Fibroblast of villous mesenchyme (primary cell): ENCODE measurements at places on chromosomes 5 and 9. TPM values are rescaled to one million over a fixed set of nuclear protein-coding genes. Genes with fewer than 3 reads are reported as not detected.

DNA sequence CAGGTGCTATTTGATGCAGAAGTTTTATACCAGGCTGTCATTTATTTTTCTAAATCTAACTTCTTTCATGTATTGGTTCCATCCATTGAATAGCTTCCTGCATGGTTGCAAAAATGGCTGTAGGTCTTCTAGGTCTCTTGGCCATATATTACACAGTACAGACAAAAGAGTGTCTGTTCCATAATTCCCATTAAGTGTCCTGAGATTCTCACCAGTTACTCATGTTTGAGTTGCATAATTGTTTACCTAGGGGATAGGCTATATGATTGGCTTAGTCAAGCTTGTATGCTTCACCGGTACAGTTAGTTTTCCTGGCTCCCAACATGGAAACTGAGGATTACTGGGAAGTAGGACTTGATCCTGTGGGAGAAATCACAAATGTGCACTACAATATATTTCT lies 399.4 kb upstream of the NUDT12 start:
- DNase-seq, result no peak

DNA sequence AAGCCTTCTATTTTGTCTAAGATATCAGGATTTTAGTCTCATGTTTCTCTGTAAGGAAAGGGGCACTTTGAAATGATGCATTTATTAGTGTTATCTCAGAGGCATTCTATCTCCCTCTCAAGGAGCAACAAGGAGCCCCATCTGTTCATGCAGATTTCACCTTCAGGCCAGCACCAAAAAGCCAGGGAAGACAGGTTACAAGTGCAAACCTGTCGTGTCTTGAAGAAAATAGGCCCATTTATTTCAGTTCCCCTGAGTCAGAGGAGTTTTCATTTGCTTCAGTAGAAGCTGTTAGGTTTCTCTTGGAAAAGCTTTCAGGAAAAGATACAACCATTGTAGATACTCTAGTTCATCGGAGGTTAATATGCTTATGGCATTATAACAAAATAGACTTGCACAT lies 97.2 kb downstream of the SPOCK1 start:
- no peak for DNase-seq

DNA sequence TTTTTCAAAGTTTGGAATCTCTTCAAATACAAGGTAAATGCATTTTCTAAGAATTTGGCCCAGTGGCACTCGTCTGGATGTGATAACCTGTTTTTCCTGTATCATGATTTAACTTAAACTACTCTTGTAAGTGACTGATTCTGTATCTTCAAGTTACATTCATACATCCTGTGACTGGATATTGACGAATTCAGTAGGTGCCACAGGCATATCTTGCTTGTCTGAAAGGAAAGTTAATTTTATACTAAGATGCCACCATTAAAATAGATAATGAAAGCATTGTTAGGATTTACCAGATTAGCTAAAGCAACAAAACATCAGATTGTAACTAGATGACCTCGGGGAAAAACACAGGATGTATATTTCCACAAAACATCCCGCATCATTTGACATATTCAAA lies 175.3 kb upstream of the ZNF608 start:
- no peak for DNase-seq

- no peak for DNase-seq
Measured at GRCh38 chr5:88480801-88481499, 212.3 kb upstream of the TMEM161B start.

DNA sequence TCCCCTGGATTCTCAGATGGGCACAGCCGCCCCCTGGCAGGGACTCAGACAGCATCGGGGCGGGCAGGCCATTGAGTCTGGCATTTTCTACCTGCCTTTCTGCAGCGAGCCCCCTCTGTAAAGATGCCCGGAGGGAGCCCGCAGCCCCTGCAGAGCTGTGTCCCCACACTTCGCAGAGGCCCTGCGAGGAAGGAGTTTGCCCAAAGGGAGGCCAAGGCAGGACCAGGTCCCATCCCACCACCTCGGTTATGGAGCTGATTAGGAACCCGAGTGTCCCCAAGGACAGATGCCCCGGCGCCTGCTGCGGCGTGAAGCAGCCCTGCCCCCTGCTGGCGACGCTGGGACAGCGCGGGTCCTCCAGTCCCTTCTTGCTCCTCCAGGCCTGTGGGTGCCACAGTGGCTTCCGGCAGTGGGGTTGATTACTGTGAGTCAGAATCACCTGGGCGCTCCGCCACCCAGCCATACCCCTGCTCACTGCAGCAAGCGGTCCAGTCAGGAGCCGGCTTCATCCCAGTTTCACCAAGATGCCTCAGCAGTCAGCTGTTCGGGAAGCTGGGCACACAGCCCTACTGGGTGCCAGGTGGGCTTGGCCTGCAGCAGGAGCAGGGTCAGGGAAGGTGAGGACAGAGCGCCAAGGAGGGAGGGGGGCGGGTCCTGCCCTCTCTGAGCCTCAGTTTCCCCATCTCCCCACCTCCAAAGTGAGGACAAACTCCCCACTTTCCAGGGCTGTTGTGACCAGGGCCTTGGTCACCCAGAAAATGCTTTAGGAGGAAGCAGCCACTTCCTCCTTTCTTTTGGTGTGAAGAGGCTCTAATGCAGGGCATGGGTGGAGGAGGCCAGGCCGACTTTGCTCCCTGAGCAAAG lies 117.2 kb downstream of the RXRA start:
- DNase-seq, result peak; percentile 92

DNA sequence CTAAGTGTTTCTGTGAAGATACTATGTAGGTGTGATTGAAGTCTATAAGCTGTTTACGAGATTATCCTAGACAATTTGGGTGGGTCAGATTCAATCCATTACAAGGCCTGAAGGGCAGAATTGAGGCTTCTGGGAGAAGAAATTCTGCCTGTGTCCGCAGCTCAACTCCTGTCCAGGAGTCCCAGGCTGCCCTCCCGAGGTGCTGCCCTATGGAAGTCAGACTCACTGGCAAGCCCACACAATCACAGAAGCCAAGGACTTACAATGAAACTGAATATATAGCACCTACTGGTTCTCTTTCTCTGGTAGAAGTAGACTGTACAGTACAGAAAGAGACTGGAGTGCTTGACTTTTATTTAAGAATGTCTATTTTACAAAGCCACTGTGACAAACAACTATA lies 74.5 kb downstream of the EPB41L4A start:
- DNase-seq, result no peak

- no peak for DNase-seq
Measured at GRCh38 chr5:177611446-177612214, 11.7 kb downstream of the B4GALT7 start.

DNA sequence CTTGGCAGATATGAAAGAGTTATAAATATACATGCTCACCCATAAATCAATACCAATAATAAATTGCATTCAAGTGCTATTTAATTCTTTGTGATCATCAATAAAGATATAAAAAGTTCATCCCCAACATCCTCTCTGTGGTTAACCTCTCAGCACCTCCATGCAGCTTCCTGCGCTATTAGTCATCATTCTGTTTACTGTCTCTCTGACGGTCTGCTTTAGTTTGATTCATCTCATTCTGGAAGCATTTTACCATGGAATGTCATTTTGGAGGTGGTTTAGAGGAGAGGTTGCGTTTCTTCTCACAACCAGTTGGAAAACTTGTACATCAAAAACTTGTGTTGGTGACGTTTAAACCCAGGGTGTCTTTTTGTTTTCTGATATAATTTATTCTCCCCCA lies 486.6 kb downstream of the BRINP1 start:
- DNase-seq, result peak; percentile 49

- DNase-seq, result peak; percentile 49
Measured at GRCh38 chr5:74206579-74207550, 433.7 kb downstream of the ENC1 start.

DNA sequence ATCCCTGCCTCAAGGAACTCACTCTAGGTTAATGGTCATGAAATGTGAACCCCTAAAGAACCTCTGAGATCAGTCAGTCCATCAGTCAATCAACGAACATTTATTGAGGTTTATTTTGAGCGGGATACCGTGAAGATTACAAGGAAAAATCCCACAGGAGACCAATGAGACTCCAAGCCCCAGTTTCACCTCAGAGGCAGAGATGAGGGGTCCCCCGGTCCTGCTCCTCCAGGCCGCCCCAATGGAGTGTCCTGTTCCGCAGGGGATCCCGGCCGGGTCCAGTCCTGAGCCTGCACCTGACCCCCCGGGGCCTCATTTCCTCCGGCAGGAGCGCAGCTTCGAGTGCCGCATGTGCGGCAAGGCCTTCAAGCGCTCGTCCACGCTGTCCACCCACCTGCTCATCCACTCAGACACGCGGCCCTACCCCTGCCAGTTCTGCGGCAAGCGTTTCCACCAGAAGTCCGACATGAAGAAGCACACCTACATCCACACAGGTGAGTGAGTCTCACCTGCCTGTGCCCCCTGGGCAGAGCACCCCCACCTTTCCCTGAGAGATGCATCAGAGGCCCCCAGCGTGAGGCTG lies 11.0 kb downstream of the GFI1B start:
- DNase-seq, result no peak

GRCh38 chr9:36798350-36799065 lies 225.8 kb downstream of the MELK start:
- no peak for DNase-seq

DNA sequence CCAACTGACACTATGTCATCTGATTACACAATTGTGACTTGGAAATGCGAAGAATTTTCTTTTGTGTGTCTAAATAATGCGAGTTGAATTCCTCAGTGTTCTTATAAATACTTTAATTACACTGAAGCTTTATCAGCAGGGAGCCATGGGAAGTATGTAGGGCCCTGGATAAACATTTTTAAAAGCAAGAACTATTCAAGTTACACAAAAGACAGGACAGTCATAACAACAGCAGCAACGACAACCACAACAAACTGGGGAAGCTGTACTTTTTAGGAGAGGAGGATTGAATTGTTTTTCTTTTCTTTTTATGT lies 250.3 kb upstream of the ZNF608 start:
- peak; percentile 39 for DNase-seq

DNA sequence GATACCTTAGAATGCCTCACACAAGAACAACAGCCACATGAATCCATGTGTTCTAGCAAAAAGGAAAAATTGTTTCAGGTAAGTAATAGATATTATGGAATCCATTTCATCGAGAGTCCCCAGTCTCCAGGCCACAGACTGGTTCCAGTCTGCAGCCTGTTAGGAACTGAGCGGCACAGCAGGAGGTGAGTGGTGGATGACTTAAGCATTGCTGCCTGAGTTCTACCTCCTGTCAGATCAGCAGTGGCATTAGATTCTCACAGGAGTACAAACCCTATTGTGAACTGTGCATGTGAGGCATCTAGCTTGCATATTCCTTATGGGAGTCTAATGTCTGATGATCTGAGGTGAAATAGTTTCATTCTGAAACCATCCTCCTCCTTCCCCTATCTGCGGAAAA lies 207.0 kb downstream of the CSNK1G3 start:
- DNase-seq, result no peak

DNA sequence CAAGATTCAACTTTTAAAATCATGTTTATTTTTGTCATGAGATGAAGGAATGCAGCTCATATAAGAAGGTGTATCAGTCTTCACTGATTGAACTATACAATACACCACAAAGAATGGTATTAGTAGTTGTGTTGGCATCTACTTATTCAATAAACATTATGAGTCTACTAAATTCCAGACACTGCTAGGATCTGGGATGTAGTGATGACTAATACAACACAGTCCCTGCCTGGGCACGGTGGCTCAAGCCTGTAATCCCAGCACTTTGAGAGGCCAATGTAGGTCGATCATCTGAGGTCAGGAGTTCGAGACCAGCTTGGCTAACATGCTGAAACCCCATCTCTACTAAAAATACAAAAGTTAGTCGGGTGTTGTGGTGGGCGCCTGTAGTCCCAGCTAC lies 171.4 kb upstream of the NFIB start:
- no peak for DNase-seq

DNA sequence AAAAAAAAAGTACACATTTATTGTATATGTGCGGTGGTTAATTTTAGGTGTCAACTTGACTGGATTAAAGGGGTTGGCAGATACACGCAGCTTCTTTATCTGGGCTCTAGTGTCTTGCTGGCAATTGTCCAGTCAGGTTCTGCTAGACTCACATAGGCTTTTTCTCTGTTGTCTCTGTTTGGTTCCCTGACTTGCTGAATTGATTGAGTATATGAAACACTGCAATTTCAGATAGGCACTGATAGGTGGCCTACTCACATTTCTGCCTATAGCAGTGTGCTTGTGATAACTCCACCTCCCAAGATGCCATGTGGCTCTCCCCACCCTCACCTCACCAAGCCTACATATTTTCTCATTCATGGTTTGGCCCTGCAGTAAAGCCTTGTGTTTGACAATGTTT lies 52.5 kb downstream of the AOPEP start:
- no peak for DNase-seq

DNA sequence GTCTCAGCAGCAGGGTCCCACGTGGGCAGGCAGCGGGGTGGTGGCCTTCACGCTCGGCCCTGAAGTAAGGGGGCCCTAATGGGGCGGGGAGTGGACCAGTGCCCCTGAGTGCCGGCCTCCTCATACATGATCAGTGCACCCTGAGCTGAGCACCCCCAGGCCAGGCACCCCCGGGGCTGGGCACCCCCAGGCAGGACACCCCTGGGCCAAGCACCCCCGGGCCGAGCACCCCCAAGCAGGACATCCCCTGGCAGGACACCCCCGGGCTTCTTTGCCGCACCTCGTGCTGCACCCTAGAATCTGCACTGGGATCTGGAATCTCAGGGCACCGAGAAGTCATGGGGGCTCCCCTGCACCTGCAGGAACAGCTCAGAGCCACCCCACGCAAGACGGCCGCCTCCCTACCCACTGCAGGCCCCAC lies 51.4 kb downstream of the EXD3 start:
- no peak for DNase-seq

DNA sequence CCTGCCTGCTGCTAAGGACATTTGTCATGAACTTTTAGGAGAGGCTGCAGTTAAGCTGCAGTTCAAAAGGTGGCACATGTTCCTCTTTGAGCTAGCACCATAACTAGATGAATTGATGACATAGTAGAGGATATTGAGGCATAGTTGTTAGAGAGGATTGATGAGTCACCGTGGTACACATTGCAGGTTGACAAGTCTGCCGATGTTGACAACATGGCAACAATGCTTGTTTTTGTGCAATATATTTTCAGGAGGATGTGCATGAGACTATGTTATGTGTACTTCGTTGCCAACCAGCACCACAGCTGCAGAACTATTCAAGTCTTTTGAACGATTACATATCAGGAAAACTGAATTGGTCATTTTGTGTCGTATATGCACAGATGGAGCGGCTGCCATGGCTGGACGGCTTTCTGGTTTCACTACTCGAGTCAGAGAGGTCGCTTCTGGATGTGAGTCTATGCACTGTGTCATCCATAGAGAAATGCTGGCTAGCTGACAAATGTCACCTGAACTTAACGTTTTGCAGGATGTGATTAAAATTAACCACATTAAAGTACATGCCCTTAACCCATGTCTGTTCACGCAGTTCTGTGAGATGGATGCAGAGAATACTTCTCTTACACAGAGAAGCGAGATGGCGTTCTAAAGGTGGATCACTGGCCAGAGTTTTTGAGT lies 24.2 kb downstream of the ANP32B start:
- no peak for DNase-seq

GRCh38 chr9:34069831-34070230 lies 21.1 kb upstream of the UBAP2 start:
- no peak for DNase-seq

Gene LCN15
- total RNA-seq, result not detected in 2 replicates

Gene MOB3B
- total RNA-seq, result 0.32 and 0.43 TPM in 2 replicates

Gene COMMD10
- 26.4 and 38.9 TPM in 2 replicates for total RNA-seq

Gene ZFP37
- total RNA-seq, result 1.6 and 2.6 TPM in 2 replicates

Gene XPA
- total RNA-seq, result 7.8 and 9.0 TPM in 2 replicates

Gene SLC6A7
- total RNA-seq, result under 0.01 TPM in 2 replicates

Gene PGM5
- 2.6 and 5.8 TPM in 2 replicates for total RNA-seq

Gene C6
- total RNA-seq, result not detected in 2 replicates
